ENCODE measurements at places on chromosomes 11 and 22.

DNA sequence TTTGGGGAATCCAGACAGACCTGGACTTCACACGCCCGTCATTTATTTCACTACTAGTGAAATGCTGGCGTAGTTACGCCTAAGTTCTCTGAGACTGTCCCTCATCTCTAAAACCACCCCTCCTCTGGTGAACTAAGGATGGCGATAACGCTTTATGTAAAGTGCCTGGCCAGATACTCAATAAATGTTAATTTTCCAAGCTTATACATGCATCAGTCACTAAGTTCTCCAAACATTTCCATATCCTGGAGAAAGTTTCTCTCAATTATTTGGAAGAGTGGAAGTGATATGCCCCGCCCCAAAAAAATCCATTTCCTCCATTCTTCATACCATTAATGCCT lies 1.1 kb upstream of the FBXO3 start:
- DNase-seq: no peak

DNA sequence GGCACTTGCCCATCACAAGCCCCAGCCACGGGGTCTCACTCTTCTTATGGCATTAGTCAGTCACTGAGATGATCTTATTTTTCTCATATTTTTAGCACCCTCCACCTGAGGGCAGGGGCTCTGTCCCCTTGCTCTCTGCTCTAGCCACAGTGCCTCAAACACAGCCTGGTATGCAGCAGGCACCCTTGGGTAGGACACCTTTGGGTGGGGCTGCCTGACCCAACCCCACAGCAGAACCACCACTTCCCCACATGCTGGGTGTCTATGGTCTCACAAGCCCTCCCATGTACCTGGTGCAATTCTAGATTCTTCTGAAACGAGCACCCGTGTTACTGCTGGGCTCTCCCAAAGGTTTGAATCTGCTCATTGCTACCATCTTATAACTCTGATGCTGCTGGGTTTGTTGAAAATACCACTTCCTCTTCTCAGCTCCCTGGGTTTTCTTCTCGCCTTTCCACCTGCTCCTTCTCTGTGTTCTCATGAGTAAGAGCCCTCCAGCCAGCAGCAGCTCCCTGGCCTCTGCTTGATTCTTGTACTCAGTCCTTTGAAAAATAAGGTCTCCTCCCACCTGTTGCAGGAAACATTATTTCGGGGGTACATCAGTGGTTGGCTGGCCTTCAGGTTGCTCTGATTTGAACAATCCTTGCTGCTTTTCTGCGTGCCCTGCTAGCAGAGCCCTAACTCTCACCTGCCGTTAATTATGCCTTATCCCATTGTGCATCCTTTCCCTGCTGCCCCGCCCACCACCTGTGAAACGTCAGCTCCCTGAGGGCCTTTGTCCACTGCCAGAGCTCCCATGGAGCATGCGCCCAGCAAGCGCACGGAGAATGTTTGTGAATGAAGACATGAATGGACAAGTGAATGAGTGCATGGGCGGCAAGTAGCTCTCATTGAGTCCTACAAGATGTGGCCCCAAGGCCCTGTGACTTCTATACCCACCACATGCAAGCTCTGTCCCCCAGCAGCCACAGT lies 1181.6 kb downstream of the TBC1D22A start:
- DNase-seq: no peak

DNA sequence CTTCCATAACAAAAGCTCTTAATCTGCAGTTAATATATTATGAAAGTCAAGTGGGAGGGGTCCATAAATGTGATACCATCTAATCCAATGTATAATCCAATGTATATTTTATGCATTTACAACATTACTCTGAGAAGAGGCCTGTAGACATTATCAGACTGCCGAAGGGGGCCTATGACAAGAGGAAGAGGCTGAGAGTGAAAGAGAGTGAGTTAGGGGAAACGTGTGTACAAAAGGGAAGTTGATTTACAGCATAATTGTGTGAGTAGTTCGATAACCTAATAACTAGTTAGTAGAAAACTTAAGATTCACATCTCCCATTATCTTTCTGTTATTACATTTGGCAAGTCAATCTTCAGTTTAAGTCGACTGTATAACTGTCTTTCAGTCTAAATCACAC lies 86.6 kb downstream of the DDX10 start:
- no peak for DNase-seq

DNA sequence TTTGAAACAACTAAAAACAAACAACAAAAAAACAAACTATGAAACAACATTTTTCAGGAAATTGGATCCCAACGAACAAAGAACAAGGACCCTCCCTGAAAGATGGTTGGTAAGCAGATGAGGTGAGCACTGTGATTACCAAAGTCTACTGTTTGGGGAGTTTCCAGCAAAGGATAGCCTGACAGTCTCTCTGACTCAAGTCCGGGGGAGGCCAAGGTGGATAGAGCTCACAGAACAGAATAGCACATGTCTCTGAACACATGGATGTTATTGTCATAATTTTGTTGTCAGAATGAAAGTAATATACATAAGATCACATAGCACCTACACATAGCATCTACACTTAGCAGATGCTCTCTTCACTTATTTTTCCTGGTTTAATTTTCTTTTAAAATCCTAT lies 501.3 kb upstream of the TENM4 start:
- DNase-seq: no peak

DNA sequence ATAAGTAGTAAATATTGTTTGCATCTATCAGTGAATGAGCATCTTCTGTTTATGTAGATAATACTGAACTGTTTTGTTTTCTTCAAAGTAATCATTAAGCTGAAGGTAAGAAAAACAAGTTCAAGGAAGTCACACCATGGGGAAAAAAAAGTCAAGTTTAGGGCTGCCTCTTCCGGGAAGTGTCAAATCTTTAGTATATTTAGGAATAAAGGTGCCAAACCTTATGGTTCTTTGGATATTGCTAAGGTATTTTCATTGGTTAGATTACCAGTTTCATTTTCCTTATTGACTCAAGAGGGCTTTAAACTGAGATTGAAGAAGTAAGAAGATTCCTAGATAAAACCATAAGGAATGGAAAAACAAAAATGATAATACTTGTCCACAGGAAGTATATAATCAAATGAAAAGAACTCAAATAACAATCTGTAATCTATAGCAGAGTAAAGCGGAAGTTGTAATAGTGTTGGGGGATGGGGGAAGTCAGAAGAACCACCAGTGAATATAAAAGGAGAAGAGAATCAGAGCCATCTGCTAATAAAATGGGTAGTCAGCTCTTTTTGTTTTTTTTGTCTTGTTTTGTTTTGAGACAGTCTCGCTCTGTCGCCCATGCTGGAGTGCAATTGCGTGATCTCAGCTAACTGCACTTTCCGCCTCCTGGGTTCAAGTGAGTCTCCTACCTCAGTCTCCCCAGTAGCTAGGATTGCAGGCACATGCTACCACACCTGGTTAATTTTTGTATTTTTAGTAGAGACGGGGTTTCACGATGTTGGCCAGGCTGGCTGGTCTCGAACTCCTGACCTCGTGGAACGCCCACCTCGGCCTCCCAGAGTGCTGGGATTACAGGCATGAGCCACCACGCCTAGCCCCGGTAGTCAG lies 2.3 kb downstream of the ATM start:
- no peak for DNase-seq

- DNase-seq: no peak
Measured at GRCh38 chr11:64156235-64157011, 9.5 kb downstream of the MACROD1 start.

- DNase-seq: no peak
Measured at GRCh38 chr11:118660681-118661424, 18.6 kb downstream of the TREH start.

GRCh38 chr22:37484480-37485394 lies 1.4 kb downstream of the MFNG start:
- DNase-seq: peak; percentile 53

DNA sequence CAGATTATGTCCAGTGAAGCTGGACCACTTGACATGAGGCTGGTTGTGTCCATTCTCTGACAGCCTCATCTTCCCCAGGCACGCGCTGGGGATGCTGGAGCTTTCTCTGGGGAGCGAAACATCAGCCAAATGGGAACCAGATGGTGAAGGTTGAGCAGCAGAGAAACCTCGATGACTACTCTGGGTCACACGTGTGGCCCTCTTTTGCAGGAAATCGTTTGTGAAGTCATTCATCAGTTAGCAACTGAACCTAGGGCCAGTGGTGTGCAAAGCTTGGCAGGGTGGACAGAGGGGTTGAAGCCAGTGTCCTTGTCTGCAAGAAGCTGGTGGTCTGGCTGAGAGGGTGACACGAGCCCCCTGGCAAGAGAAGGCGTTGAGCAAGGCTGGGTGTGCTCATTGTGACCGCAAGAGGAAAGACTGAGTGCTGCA lies 109.8 kb downstream of the ZBTB16 start:
- no peak for DNase-seq

GRCh38 chr22:26485806-26486390 lies 2.2 kb downstream of the SRRD start:
- DNase-seq: no peak

DNA sequence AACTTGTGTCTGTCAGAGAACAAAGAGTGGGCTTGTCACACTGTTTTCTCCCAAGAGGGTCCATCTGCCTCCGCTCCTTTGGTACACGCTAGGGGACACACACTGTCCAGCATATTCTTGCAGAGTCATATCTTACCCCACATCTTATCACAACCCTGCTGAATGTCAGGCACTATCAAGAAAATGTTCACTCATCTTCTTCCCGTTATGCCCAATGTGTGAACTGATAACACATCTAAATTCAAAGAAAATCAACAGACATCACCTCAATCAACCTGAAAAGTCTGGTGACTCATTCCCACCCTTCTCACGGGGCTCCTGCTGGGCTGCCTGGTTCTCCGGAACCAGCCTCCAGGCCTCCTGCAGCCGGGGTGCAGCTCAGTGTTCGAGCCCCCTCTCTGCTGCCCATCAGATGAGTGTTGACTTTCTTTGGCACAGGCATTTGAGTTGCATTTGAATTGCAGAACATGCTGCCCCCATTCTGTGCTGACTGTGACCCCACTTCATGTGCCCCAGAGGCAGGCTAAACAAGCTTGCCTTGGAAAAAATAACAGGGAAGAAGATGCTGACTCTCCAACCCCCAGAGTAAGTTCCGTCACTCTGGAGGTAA lies 19.4 kb downstream of the GRAP2 start:
- no peak for DNase-seq

- DNase-seq: no peak
Measured at GRCh38 chr11:17691550-17691949, 27.8 kb upstream of the MYOD1 start.

DNA sequence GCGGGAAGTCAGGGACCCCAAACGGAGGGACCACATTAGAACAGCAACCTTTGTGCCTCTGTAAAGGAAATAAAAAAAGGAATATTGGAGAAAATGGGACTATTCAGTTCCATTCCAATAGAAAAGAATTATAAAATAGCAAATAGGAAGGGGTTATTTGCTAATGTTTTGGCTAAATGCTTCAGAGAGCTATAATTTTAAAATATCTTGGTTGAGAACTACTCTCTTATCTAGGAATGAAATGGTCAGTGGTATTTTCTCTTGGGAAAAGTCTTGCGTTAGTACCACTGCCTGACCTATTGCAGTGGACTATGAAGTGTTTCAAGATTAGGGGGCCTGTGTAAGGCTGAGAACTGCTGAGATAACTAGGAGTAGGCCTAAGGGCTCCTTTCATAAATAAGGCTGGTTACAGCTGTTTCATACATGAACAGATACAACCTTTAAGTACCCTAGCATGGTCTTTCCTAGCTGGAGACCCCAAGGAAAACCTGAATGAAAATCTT lies 6.9 kb upstream of the WEE1 start:
- DNase-seq: no peak

DNA sequence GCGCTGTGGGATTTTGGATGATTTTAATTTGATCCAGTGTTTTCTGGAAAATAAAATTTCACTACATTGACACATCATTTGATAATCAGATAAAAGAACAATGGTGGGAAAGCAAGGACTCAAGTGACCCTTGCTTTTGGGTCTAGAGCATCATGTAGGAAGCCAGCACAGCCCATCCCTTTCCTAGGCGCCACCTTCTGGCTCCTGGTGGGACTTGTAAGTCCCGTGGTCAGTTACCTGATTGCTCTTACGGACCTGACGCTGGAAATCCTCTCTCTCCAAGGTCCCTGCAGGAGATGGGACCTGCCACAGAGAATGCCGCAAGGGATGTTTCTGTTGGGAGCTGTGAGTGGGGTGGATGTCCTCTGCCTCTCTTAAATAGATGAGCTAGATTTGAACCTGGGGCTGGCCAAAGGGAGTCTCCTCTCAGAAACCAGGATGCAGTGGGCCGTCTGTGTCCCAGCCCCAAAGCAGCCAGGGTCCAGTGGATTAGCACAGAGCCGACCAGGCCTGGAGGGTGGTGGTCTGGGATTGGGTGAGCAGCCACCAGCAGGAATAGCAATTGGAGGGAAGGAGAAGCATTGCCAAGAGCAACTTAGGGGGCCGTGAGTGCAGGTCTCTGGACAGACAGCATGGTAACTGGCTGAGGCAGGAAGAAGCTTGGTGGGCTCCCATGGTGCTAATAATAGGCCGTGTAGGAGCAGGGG lies 21.7 kb downstream of the TIMP3 start:
- DNase-seq: no peak

DNA sequence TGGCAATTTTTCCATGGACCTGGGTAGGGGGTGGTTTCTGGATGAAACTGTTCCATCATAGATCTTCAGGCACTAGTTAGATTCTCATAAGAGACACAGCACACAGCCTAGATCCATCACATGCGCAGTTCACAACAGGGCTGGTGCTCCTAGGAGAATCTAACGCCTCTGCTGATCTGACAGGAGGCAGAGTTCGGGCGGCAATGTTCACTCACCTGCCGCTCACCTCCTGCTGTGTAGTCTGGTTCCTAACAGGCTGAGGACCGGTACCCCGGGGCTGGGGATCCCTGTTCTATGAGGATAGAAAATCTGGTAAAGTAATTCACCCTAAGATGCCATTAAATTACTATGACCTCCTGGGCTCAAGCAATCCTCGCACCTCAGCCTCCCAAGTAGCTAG lies 318.0 kb downstream of the KIRREL3 start:
- no peak for DNase-seq

DNA sequence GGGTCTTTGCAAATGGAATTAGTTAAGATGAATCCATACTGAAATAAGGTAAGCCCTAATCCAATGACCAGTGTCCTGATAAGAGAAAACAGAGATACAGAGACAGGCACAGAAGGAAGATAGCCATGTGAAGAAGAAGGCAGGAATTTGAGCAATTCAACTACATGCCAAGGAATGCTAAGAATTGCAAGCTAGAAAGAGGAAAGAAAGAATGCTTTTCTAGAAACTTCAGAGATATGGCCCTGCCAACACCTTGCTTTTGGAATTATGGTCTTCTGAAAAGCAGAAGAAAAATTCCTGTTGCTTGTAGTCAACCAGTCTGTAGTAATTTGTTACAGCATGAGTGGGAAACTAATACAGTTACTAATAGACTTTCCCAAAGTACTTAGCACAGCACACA lies 111.3 kb downstream of the SLC17A6 start:
- DNase-seq: no peak

DNA sequence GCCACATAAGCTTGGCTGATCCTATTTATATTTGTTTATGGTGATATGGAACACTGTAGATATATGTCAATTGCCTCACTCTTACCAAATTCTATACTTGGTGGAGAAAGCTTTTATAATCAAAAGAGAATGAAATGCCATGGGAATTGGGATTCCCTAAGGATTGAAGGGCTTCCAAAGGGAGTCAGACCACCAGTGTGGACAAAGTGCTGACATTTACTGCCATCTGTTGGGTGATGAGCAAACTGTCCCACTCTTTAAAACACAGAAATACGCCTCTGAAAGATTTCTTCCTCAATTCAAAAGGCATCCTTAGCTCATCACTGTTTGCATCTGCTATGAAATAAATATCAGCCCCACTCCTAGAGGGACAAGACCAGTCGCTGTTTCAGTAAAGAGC lies 7.1 kb downstream of the SLC1A2 start:
- DNase-seq: no peak
